ENCODE measurements at places on chromosomes 6 and 20.

- no peak for DNase-seq
Measured at GRCh38 chr6:99612551-99613408, 6.1 kb downstream of the PRDM13 start.

GRCh38 chr20:50320901-50321796 lies 130.5 kb downstream of the CEBPB start:
- DNase-seq, result no peak

- no peak for DNase-seq
Measured at GRCh38 chr20:45518282-45518681, 2.9 kb upstream of the SPINT3 start.

- peak; percentile 17 for DNase-seq
Measured at GRCh38 chr6:44064089-44064947, 62.9 kb downstream of the MRPL14 start.

DNA sequence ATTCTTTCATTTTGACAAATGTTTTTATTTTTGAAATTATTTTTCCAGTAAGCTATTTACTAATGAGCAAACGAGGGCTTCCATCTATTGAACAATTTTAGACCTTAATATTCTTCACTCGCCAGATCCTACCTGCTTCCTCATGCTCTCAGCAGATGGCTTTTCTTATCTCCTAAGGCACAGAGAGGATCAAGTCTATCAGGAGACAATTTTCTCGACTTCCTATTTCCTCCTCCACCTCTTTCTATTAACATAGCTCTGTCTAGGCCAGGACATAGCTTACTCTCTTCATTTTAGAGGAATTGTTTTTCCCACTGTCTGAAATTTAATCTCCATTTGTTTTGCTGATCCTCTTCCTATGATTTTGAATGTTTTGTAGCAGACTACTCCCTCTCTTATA lies 87.0 kb upstream of the MAN1A1 start:
- DNase-seq, result no peak

- no peak for DNase-seq
Measured at GRCh38 chr6:11637266-11637665, 99.7 kb downstream of the TMEM170B start.

DNA sequence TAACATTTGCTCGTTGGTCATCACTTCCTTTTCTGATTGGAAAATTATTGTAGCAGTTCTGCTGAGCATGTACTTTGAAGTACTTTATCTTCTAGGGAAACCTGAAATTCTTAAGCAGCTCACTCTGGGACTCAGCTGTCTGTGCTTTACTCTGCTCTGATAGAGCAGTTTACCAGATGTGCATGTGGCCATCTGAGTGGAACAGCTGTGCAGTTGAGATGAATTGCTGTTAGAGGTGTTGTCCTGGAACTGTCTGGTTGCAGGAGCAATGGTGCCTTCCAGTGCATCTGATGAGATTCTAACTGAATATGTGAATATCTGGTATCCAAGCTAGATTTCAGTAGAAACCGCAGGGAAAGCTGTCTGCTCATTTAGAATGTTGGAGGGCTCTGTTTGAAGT lies 27.2 kb downstream of the PANK2 start:
- no peak for DNase-seq

DNA sequence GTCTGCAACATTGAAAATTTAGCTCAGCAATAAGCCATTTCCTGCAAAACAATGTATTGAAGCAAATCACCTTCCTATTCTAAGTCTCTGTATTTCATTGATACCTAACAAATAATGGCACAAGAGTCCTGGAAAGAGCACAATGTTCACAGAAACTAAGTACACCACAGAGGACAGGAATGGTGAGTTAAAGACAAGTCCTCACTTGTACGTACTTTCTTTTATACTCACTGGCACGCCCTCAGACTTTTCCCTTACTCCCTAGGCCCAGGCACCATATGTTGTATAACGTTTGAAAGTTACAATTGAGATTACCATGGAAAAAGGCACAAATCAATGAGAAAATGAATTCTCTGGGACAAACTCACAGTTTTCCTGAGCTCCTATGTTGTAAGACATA lies 683.0 kb upstream of the MANEA start:
- DNase-seq, result no peak

GRCh38 chr6:32852018-32852843 lies 1.3 kb downstream of the TAP1 start:
- no peak for DNase-seq

- no peak for DNase-seq
Measured at GRCh38 chr20:58700121-58700821, 7.7 kb downstream of the NPEPL1 start.

- no peak for DNase-seq
Measured at GRCh38 chr6:14038467-14039437, 78.8 kb upstream of the CD83 start.

GRCh38 chr20:57381596-57382503 lies 9.3 kb upstream of the RBM38 start:
- DNase-seq, result peak; percentile 80

- DNase-seq, result peak; percentile 79
Measured at GRCh38 chr6:149065658-149066556, 251.6 kb upstream of the TAB2 start.

- no peak for DNase-seq
Measured at GRCh38 chr6:85506441-85507093, 56.7 kb downstream of the NT5E start.

DNA sequence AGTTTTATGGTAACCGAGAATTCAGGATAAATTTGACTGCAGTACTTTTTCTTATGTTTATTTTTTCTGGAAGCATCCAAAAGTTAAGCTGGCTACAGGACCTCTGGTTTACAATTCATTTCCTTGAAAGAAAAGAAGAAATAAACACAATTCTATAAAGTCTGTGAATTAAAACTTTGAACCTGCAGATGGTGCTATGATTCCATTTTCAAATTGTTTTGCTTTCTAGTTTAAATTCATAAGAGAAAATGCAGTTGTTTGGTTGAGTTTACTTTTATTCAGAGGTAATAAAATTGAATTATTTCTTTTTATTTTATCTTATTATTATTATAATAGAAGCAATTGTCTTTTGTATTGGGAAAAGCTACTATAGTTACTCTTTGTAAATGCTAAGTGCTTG lies 1.8 kb upstream of the VIP start:
- DNase-seq, result no peak

DNA sequence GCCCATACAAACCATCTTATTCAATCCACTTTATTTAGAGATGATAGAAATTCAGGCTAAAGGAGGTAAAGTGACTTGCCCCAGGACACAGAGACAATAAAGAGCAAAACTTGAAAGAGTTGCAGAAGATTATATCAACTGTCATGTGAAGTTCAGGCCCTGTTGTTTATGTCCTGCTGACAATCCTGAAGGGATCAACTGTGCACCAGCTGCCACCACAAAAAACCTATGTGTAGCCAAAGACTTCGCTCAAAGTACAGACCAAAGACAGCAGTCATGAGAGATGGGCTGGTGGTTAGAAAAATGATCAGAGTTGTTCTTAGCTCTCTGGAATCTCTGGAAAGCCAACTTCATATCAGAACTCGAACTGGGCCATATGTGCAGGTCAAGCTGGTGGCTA lies 16.0 kb upstream of the CITED2 start:
- no peak for DNase-seq

DNA sequence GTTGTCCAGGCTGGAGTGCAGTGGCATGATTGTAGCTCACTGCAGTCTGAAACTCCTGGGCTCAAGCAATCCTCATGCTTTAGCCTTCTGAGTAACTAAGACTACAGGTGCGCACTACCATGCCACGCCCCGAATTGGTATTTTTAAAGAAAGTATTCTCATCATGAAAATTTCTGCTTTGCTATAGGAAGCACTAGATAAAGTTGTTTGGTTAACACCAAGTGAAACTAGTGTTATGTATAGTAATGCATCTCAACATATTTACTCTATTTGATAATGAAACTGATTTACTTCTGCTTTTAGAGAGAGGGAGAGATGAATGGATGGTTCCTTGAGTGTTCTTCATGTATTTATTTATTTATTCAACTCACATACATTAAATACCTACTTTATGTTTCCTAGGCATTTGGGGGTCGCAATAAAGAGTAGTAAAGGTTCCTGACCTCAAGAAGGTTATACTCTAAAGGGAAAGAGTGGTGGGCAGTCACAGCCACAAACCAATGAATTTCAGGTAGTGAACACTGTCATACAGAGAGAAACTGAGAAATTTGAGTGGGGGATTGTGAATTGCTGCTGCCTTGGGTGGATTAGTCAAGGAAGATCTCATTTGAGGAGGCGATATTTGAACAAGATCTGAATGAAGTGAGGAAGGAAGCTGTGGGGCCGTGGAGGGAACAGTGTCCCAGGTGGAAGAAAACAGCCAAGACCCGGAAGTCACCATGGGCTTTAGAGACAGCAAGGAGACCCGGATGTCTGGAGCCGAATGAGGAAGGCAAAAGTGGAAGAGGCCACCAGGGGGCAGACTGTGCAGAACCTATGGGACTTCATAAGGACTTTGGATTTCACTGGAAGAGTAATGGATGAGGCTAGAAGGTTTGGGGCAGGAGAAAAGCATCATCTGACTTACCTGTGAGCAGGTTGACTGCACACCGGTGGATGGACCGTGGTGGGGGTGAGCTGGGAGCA lies 185.6 kb downstream of the TSHZ2 start:
- DNase-seq, result peak; percentile 26

GRCh38 chr6:157766901-157767774 lies 55.9 kb upstream of the SNX9 start:
- DNase-seq, result no peak

GRCh38 chr20:1845163-1845523 lies 50.1 kb upstream of the SIRPA start:
- DNase-seq, result no peak

- DNase-seq, result no peak
Measured at GRCh38 chr6:40342723-40343122, 244.4 kb downstream of the LRFN2 start.

DNA sequence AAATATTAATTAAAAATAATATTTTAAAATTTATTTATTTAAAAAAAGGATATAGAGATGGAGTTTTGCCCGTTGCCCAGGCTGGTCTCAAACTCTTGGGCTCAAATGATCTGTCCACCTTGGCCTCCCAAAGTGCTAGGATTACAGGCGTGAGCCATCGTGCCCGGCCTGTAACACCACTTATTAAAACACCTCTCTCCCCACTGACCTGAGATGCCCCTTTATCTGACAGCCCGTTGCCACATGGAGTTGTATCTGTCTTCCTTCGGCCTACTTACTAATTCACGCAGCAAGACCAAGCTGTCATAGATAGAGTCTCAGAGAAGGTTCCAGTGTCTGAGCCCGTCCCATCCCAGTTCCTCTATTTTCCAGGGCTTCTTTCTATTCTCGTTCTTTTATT lies 30.7 kb downstream of the KIF25 start:
- DNase-seq, result no peak

- DNase-seq, result peak; percentile 40
Measured at GRCh38 chr6:158290040-158290439, 22.2 kb upstream of the TULP4 start.

DNA sequence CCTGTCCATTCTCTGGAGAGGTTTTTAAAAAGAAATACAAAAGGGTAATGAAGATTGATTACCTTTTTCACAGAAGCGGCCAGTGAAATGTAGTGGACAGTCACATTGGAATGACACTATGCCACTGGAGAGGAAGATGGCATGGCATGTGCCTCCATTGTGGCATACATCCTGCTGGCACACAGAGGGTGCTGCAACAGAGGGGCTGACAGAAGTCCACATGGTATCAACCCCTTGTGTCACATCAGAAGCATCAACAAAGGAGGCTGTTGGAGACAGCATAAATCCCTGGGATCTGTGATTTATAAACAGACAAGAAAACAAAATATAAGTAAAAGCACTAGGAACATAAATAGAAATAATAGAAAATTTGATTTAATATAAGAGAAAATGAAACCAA lies 594.9 kb downstream of the PHF3 start:
- no peak for DNase-seq

DNA sequence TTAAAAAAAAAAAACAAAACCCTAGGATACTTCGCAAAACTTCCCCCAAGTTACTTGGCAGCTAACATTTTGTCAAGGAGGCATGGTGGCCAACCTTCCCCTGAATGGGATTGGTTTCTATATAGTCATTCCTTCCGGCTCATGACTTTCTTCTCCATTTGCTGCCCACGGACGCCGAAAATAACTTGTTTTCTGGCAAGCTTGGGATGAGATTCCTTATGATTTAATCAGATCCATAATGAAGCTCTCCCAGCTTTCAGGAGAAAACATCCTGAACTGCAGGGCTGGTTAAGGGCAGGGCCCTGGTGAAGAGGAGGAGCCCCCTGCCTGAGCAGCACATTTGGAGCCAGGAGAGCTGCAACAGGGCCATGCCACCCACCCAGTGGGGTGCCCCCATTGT lies 49.9 kb downstream of the PPP1R16B start:
- no peak for DNase-seq

GRCh38 chr6:98783578-98783977 lies 50.8 kb upstream of the POU3F2 start:
- DNase-seq, result no peak

DNA sequence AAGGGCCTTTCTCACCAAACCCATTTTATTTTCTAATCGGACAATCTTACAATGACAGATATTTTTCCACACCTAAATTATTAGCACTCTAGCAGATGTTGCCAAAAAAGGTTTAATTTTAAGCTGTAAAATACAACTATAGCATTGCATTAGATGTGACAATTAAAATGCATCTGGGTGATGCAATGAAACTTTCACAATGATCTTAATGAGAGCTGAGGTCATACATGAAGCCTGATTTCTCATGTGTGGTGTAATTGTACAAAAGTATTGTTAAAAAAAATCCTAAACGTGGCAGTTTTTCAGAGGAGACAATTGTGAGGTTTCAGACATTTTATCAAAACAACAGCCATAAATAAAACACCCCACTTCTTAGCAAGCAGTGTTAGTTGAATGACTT lies 606.0 kb downstream of the HDGFL1 start:
- no peak for DNase-seq

DNA sequence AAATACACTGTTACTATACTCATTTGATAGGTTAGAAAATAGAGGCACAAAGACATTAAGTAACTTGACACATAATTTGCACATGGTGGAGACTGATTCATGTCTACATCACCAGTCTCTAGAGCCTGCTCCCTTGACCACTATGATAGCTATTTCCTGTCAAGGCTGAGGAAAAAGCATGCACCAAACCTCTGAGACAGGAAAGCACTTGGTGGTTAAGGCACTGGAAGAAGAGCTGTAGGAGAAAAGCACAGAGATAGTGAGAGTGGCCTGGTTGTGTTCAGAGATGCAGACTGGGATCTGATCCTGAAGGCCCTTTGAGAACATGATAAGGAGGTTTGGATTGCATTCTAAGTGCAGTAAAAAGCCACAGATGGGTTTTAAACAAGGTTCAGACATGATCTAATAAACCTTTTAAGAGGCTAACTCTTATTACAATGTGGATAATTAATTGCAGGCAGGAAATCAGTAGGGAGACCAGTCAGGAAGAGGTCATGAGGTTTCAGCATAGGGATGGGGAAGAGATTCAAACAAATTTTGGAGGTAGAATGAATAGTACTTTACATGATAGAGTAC lies 168.9 kb downstream of the PHF3 start:
- DNase-seq, result no peak

GRCh38 chr20:39165099-39165498 lies 203.0 kb downstream of the DHX35 start:
- DNase-seq, result no peak

GRCh38 chr6:19394051-19394450 lies 443.1 kb upstream of the ID4 start:
- no peak for DNase-seq

Measured in CD4-positive, alpha-beta T cell treated with Interleukin-4 for 4 hours (primary cell).